Activated T-cell treated with anti-CD3 and anti-CD28 coated beads for 48 hours (primary cell): ENCODE measurements at places on chromosomes 7 and 10.

DNA sequence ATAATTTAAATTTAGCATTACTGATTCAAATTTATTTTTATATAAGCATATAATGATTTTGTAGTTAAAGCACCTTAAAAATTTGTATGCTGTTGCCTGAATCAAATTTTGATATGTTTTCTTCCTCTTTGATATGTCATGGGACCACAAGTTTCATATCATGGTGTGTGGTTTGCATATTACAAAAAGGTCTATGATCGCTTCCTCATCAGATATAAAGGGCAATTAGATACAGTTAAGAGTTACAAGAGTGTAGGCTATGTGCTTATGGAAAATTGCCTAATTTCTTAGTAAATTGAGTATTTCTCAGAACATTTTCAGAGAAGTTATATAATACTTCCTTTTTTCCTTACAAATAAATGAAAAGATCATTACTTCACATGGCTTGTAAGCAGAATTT is 22.2 kb downstream of the MRC1 start:
- DNase-seq, result no peak

- no peak for DNase-seq
Observed at GRCh38 chr7:116356333-116356965, 143.1 kb upstream of the CAV2 start.

- no peak for DNase-seq
Observed at GRCh38 chr7:135645296-135645904, 16.9 kb upstream of the STMP1 start.

DNA sequence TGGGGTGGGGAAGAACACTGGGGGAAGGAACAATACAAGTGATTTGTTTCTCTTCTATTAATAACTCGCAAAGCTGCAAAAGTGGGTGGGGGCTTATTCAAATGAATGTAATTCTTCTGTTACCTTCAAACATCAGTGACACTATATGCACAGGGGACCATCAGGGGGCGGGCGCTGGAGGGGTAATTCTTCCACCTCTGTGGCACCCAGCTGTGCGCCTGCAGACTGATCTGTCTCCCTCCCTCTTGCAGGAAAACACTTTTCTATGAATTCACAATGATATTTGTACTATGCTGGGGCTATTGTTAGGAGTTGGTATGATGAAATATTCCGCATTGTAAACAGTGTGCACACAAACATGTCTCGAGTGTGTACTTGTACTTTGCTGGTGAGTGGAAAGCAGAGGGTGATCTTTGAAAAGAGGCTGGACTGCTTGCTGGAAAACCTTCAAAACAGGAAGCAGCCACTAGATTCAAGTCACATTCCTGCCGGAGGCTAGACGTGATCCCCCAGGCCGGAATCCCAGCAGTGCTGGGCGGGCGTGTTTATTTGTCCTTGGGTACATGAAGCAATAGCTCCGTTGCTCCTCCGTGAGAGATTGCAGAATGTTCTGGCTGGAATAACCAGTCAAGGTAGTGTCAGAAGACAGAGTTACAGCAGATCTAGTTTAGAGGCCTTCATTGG is 15.8 kb upstream of the BNIP3 start:
- no peak for DNase-seq

DNA sequence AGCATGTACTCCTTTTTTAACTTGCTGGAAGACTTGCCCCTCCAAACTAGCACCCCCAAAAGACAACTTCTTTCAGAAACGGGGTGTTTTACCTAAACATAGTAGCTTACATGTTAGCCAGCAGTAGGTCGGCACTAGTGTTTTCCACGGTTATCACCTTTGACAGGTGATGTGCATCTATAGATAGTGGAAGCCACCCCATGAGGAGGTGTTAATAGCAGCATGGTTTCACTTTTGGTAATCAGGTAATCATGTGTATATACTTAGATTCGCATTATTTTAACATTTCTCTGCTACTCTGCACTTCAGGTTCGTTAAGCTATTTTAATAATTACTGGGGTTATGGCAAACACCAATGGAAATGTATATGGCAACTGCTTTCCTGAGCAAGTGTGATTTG is 17.6 kb downstream of the SRI start:
- DNase-seq, result no peak

DNA sequence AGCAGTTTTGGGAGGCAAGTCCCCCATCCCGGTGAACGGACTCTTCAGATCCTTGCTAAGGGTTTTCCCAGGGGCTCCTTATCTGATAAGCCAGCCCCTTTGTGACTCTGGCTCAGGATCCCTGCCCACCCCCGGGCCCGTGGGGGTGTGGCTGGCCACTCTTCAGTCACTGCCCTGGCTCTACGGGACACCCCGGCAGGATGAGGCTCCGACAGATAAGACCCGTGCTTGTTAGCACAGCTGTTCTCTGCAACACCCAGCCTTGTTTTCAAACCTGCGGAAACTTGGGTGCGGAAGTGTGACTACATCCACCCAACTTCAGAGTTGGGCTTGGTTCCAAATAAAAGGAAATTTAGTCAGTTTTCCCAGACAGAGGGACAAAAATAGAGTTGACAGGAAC is 66.7 kb upstream of the PODXL start:
- DNase-seq, result no peak

- no peak for DNase-seq
Observed at GRCh38 chr7:68684246-68684839, 913.9 kb upstream of the AUTS2 start.
